Left colon (tissue), 2 donors: ENCODE measurements at places on chromosomes 7 and 10.

GRCh38 chr7:82594665-82595064 is 151.1 kb upstream of the CACNA2D1 start:
- no peak for DNase-seq

- DNase-seq = no peak
Observed at GRCh38 chr10:3411044-3411443, 238.5 kb upstream of the PITRM1 start.

- DNase-seq = peak; percentile 73
Observed at GRCh38 chr7:20329389-20330238, 1.1 kb upstream of the ITGB8 start.

DNA sequence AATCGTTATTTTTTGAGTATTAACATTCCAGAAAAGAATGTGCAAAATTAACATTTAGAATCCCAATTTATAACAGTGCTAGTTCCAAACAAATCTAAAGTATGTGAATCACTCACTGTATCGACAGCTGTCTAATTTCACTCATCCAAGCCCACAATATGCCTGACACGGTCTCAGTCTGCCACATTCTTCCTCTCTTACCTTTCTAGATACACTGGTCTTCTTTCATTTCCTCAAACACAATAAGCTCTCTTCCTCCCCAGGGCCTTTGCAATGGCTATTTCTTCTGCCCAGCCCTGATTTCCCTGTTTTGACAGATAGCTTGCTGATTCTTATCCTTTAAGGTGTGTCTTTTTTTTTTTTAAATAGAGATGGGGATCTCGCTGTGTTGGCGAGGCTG is 48.8 kb downstream of the UBE2H start:
- no peak for DNase-seq

- DNase-seq = no peak
Observed at GRCh38 chr7:37201876-37202198, 246.8 kb downstream of the ELMO1 start.

- DNase-seq = no peak
Observed at GRCh38 chr7:118745927-118746326, 521.4 kb downstream of the ANKRD7 start.

GRCh38 chr7:132118641-132119040 is 457.6 kb downstream of the PLXNA4 start:
- DNase-seq = no peak

DNA sequence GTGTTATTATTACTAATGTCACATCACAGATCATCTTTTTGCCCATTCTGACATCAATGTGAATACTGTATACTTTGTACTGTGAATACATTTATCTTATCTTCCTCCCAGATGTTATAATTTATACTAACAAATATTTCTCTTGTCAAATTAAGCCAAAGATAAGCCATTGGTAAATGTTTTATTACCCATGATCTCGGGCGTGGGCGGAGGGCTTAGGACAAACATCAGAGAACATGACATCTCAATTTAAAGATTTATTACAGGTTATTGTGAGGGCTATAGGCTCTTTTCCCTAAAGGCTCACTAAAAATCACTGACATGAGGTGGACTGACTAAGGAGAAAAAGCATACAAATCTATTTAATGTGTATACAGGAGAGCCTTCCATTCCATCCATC is 58.2 kb upstream of the DGKB start:
- DNase-seq = no peak

GRCh38 chr7:45394117-45394708 is 180.0 kb upstream of the ADCY1 start:
- no peak for DNase-seq

DNA sequence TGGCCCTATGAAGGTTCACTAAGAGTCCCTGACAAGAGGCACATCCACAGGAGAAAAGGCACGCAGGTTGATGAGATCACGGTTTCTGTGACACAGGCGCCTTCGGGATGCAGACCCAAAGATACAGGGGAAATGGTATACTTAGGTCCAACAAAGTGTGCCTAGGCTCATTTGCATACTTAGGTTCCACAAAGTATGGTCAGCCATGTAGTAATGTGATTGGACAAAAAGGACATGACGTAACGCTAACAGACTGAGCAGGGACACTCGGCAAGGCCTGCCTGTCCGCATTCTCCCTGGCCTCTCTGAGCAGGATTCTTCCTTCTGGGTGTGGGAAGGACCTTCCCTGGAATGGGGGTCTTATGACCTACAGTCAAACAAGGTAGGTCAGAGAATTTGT is 190.6 kb downstream of the CELF2 start:
- DNase-seq = no peak

GRCh38 chr7:14691597-14692203 is 210.9 kb downstream of the DGKB start:
- no peak for DNase-seq

- DNase-seq = no peak
Observed at GRCh38 chr7:66961096-66961495, 34.3 kb downstream of the SBDS start.

DNA sequence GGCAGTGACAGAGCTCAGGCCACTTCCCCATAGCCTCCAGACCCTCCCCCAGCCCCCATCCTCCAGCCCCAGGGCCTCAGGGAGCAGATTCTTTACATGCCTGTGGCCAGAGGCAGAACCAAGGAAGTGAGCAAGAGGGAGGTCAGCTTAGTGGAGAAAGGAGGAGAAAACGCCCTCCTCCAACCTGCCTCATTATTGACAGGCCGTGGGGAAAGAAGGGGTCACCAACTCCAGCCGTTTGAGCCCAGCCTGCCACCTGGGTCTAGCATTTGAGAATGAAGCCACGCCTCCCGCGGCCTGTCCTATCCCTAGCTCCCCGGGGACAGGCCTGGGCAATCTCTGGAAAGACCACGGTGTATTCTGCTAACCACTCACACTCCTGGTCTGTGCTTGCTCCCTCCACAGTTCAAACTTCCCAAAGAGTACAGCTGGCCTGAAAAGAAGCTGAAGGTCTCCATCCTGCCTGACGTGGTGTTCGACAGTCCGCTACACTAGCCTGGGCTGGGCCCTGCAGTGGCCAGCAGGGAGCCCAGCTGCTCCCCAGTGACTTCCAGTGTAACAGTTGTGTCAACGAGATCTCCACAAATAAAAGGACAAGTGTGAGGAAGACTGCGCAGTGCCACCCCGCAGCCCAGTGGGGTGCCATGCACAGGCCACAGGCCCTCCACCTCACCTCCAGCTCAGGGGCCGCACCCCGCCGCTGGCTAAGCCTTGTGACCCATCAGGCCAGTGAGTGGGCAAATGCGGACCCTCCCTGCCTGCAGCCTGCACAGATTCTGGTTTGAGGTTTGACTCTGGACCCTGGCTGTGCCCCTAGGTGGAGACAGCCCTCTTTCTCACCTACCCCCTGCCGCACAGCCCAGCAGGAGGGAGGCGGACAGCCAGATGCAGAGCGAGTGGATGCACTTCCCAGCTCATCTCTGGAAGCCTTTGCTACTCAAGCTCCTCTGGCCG is 14.3 kb upstream of the TRIM8 start:
- DNase-seq = no peak

GRCh38 chr7:105816266-105816843 is 60.0 kb downstream of the ATXN7L1 start:
- DNase-seq = no peak

DNA sequence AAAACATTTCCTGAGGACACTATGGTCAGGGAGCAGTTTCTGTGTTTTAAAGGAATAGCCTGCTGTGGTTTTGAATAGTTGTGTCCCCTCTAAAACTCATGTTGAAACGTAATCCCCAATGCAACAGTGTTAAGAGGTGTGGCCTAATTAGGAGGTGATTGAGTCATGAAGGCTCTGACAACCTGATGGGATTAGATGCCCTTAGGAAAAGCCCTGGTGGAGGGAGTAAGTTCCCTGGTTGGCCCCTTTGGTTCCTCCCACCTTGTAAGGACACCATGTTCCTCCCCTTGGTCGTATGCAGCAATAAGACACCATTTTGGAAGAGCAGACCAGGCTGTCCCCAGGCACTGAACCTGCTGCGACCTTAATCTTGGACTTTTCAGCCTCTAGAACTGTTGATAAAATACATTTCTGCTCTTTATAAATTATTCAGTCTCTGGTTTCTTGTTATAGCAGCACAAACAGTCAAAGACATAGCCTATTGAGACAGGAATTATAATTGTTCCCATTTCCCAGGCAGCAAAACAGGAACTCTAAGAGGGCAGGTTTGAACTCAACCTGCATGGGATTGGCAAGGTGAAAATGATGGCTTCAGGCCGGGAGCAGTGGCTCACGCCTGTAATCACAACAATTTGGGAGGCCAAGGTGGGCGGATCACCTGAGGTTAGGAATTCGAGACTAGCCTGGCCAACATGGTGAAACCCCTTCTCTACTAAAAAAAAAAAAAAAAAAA is 20.5 kb upstream of the TNS3 start:
- DNase-seq = no peak

- no peak for DNase-seq
Observed at GRCh38 chr10:19531324-19531723, 284.9 kb upstream of the PLXDC2 start.

DNA sequence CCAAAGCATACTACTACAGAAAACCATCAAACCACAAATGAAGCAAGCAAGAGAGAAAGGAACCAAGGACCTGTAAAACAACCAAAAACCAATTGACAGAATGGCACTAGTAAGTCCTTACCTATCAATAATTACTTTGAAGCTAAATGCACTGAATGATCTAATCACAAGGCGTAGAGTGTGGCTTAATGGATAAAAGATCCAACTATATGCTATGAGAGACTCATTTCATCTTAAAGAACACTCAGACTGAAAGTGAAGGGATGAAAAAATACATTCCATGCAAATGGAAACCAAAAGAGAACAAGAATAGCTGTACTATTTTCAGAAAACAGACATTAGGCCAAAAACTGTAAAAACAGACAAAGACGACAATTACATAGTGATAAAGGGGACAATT is 70.7 kb downstream of the CRPPA start:
- no peak for DNase-seq

DNA sequence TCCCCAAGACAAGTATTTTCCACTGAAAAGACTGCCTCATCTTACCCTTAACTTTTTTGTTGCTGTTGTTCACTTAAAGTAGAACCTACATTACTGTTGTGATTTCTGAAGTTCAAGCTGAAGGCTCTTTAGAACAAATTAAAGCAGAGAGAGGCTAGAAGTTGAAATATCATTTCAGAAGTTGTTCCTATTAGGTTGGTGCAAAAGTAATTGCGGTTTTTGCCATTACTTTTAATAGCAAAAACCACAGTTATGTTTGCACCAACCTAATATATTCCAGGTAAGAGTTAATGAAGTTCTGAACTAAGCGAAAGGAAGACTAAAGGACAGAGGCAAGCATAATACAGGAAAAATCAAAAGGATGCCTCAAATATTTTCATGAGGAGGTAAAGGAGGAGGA is 153.7 kb downstream of the CACNA2D1 start:
- no peak for DNase-seq

- peak; percentile 10 for DNase-seq
Observed at GRCh38 chr10:43230909-43231522, 35.8 kb downstream of the RASGEF1A start.

DNA sequence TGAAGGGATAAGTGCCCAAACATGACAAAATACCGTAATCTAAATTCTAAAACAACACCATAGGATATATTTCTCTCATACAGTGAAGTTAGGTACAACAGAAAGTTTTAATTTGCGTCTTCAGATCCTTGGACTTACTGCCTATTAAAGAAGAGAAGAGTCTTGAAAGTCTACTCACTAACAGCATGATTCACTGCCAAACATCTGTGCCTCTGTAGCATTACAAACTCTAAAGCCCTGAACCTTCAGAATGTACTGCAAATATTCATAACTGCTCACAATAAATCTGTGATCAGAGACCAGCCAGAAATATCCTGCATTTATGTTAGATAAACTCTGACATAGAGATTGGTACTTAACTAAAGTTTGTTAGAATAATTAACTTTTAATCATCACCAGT is 365.3 kb downstream of the PARD3 start:
- DNase-seq = no peak

- DNase-seq = no peak
Observed at GRCh38 chr10:119447823-119448546, 94.5 kb downstream of the RGS10 start.

- no peak for DNase-seq
Observed at GRCh38 chr7:112501801-112502503, 21.2 kb downstream of the LSMEM1 start.

GRCh38 chr10:35916791-35917190 is 274.7 kb upstream of the FZD8 start:
- DNase-seq = no peak

DNA sequence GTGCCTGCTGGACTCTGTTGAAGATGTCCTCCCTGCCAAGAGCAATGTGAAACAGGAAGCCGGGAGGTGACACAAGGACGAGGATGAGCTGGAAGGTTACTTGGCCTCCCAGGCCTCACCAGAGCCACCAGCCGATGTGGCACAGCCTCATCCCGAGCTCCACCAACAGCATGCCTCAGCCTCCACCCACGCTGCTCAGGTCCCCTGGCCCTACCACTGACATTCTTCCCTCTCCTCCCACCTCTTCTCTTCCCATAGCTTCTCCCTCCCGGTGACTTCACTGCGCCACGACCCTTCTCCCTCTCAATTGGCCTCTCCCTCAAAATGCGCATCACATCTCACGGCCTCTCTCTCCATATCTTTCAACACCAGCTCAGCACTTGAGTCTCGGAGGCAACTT is 249.9 kb downstream of the SKAP2 start:
- no peak for DNase-seq

GRCh38 chr7:110929480-110930249 is 161.3 kb upstream of the LRRN3 start:
- DNase-seq = no peak

- DNase-seq = no peak
Observed at GRCh38 chr10:128438417-128439063, 312.3 kb upstream of the MKI67 start.

DNA sequence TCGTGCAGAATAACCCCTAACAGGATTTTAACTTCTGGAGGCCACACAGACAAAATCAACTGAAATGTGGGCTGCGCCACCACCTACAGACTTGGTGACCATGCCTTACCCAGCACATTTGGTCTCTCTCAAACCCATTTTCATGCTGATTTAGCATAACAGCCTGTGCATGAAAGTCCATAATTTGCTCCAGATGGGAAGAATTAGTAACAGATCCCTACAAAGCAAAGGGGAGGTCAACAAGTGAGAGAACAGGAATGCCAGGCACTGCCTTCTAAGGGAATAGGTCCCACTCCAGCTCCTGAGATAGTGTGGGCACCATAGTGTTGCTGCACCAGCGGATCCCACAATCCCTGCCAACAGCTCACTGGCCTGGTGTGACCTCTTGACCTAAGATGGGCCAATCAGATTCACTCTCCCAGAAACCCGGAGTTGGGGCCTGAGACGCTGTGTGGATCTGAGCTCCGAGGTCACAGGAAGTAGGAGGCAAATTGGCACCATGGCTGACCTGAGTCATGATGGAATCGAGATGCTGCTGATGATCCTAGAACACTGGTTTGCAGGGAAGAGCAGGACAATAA is 32.4 kb downstream of the SLIT1 start:
- DNase-seq = no peak

- DNase-seq = no peak
Observed at GRCh38 chr7:94643771-94644545, 12.0 kb downstream of the SGCE start.
